Mammary epithelial cell (primary cell): ENCODE measurements at places on chromosomes 5 and 9. TPM values are rescaled to one million over a fixed set of nuclear protein-coding genes. Genes with fewer than 3 reads are reported as not detected.

Gene FOXD4
- 0.67 TPM for total RNA-seq

Gene PDZD2
- 0.33 TPM for total RNA-seq

Gene TICAM2
- 0.83 TPM for total RNA-seq

Gene KCNN2
- not detected in 2 replicates for total RNA-seq

Gene CATSPER3
- total RNA-seq, result not detected

Gene PFN3
- not detected for total RNA-seq

Gene HMMR
- 0.33 TPM for total RNA-seq

Gene ZNF189
- 12.3 and 13.5 TPM in 2 replicates for total RNA-seq

Gene SPINK4
- not detected for total RNA-seq

Gene ANKRA2
- 25.3 TPM for total RNA-seq

Gene IER5L
- 34.2 TPM for total RNA-seq

Gene ENTPD8
- 0.83 TPM for total RNA-seq

Gene CDC20B
- total RNA-seq, result not detected in 2 replicates

Gene SLC23A1
- not detected in 2 replicates for total RNA-seq

Gene GRM6
- total RNA-seq, result not detected in 2 replicates

Gene AK8
- 1.2 TPM for total RNA-seq

Gene RMND5B
- total RNA-seq, result 15.3 TPM

Gene GLRA1
- not detected for total RNA-seq

Gene MIER3
- 18.7 TPM for total RNA-seq

Gene ERP44
- total RNA-seq, result 11.0 TPM

Gene SELENOP
- 6.0 and 6.9 TPM in 2 replicates for total RNA-seq

Gene CNTFR
- not detected in 2 replicates for total RNA-seq

Gene CFAP157
- 0.19 TPM in 1 of 2 replicates, not detected in the other for total RNA-seq

Gene FOXD4L5
- 0.51 and 0.52 TPM in 2 replicates for total RNA-seq

Gene SOX30
- total RNA-seq, result not detected

Gene SLC1A3
- total RNA-seq, result 8.3 and 21.7 TPM in 2 replicates

Gene KIF12
- 1.3 and 1.6 TPM in 2 replicates for total RNA-seq

Gene OSMR
- total RNA-seq, result 111 TPM

Gene RBM18
- total RNA-seq, result 14.3 TPM

Gene SPATA31D4
- total RNA-seq, result not detected

Gene SGCD
- not detected in 2 replicates for total RNA-seq

Gene FASTKD3
- 7.5 TPM in 2 replicates for total RNA-seq

Gene PHF24
- under 0.01 TPM for total RNA-seq

Gene ZBTB5
- 7.6 and 8.6 TPM in 2 replicates for total RNA-seq

Gene PRRC2B
- 84.0 TPM for total RNA-seq

Gene TAF11L4
- not detected in 2 replicates for total RNA-seq

Gene DRD1
- total RNA-seq, result not detected

Gene COQ4
- 33.7 and 34.1 TPM in 2 replicates for total RNA-seq

Gene POLR3G
- 9.9 and 10.2 TPM in 2 replicates for total RNA-seq

Gene PCDHGA3
- total RNA-seq, result 0.78 and 0.96 TPM in 2 replicates

Gene TAF11L5
- not detected for total RNA-seq

Gene GARIN3
- total RNA-seq, result not detected in 2 replicates

Gene LIX1
- total RNA-seq, result not detected

Gene DNAI1
- total RNA-seq, result not detected in 2 replicates

Gene AQP7
- total RNA-seq, result 0.56 TPM in 1 of 2 replicates, not detected in the other

Gene CCL27
- 0.80 TPM in 1 of 2 replicates, not detected in the other for total RNA-seq

Gene IFNB1
- not detected in 2 replicates for total RNA-seq

Gene LRRTM2
- total RNA-seq, result 1.1 TPM in 1 of 2 replicates, not detected in the other

Gene NR5A1
- not detected in 2 replicates for total RNA-seq

Gene FSTL4
- total RNA-seq, result 1.0 and 1.1 TPM in 2 replicates
